Stimulated activated CD8-positive, alpha-beta memory T cell treated with anti-CD3 and anti-CD28 coated beads, Interleukin-15, amount 100 ng/mL, for 4 hours (primary cell): ENCODE measurements at places on chromosomes 11 and 22.

- DNase-seq, result no peak
Measured at GRCh38 chr11:61297746-61298145, 2.6 kb upstream of the VWCE start.

- DNase-seq, result no peak
Measured at GRCh38 chr11:33731723-33732531, 4.3 kb downstream of the CD59 start.

DNA sequence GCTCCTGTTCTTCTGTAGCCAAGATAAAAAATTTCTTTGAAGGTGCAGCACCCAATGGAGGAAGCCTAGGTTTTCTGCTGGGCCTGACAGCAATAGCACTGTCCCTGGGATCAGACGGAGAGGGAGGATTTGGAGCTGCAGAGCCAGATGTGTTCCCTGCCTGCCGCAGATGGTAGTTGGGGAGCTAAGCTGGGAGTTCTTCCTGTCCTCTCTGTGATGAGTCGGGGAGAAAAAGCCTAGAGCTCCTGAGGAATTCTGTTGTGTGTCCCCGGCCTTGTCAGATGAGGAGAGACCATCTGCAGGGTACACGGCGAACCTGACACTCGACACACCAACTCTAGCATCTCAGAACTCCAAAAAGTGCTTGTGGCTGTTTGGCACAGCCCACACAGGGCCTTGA is 103.8 kb upstream of the CRYBB3 start:
- DNase-seq, result no peak

DNA sequence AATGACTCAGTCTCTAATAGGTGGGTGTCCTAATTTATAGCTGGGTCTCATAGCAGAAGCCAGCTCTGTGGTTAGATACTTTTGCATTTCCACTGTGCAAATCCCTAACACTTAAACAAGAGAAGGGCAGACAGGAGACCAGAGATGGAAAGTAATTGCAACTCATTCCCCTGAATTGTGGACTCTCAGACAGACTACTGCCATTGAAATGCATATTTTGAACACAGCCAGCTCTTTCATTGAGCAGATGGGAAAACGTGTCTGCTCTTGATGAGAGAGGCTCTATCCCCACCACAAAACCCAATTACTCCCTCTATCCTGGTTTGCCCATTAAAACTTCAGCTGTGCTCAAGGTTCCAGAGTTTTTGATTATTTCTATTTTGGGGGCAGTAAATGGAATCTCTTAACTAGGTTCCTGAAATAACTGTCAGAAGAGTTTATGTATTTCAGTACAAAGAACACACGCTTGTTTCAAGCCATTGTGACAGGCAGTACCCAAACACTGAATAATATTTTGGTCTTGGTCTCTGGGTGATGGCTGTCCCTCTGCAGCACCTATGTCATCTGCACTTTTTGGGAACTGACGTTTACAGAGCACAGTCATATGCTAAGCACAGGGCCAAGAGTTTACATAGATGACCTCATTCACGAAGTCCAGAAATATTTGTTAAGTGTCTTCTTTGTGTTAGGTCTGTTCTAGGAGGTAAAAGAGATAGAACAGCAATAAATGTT is 41.7 kb downstream of the FAM227A start:
- no peak for DNase-seq

DNA sequence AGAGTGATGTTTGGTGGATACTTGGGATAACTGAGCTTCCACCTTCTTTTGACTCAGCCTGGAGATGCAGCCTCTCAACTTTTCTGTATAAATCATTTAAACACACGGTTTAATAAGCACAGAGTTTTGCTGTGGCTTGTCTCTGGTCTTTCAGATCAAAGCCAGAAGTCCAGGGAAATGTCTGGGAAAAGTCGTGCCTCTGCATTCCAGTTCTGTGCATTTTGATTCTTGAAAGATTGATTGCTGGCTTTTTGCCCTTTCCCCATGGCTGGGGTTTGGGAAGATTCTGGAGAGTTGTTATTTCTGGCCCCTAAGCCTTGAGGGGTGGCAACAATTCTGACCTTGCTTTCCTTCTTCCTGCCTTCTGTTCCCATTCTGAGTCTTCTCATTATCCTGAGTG is 154.1 kb downstream of the COMMD9 start:
- no peak for DNase-seq

GRCh38 chr11:111465400-111465799 is 46.8 kb downstream of the BTG4 start:
- no peak for DNase-seq

DNA sequence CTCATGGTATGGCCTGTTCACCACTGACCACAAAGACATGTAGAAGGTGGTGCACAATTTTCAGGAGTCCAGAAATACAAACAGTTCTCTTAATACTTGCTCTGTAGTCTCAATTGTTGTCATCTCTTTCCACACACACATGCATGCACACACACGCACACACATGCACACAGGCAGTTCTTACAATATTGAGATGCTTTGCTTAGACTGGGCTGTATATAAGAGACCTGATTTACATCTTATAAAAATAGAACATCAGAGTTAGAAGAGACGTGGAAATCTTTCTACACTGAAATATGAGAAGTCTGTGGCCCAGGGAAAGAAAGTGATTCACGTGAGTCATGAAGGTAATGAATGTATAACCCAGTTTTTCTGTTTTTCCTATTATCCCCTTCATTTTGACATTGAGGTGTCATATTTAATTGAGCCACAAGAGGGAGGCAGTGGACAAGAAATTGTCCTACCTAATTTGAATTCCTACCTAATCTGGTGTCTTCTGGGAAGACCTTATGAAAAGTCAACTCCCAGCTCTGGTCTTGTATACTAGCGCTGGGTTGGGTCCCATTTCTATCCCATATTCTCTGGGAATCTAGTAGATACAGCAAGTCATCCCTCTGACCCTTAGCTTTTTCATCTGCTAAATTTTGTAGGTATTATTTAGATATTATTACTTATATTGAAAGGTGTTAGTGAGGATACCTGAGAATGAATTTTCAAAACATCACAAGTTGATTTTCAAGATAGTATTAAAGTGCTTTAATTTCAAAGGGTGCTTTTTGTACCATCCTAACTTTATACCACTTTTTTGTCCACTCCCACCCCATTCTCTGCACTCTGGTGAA is 14.9 kb upstream of the MS4A4A start:
- DNase-seq, result no peak

DNA sequence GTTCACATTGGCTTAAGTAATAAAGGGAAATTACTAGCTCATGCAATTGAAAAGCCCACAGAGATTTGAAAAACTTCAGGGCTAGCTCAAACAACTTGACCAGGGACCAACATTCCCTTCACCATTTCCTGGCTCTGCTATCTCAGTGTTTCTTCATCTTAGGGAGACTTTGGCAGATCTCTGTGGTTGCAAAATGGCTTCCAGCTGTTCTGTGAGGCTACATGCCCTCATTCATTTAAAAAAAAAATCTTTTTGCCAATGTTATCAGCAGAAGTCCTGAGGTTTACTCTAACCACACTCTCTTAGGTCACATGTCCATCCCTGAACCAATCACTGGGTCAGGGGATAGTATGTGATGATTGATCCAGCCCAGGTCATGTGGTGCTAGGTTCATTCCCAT is 13.9 kb upstream of the RASSF10 start:
- DNase-seq, result no peak

GRCh38 chr11:91243051-91243450 is 981.6 kb upstream of the FAT3 start:
- DNase-seq, result no peak

- no peak for DNase-seq
Measured at GRCh38 chr11:92929246-92929645, 40.2 kb upstream of the MTNR1B start.

DNA sequence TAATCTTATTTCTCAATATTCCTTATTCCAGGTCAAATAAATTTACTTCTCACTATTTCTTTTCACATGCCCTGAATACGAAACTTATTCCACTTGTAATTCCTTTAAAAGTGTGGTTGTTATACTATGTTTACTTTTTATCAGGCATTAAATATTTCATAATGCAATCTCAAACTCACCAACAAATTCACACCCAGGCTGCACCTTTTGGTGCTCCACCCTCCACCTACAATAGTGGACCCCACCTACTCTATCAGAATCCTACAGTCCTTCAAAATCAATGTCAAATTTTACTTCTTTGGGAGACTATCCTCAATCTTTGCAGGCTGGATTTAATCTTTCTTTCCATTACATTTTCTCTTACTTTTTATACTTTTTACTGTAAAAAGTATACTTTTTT is 65.9 kb upstream of the MTMR2 start:
- no peak for DNase-seq

- no peak for DNase-seq
Measured at GRCh38 chr22:42785706-42786499, 65.2 kb upstream of the A4GALT start.

DNA sequence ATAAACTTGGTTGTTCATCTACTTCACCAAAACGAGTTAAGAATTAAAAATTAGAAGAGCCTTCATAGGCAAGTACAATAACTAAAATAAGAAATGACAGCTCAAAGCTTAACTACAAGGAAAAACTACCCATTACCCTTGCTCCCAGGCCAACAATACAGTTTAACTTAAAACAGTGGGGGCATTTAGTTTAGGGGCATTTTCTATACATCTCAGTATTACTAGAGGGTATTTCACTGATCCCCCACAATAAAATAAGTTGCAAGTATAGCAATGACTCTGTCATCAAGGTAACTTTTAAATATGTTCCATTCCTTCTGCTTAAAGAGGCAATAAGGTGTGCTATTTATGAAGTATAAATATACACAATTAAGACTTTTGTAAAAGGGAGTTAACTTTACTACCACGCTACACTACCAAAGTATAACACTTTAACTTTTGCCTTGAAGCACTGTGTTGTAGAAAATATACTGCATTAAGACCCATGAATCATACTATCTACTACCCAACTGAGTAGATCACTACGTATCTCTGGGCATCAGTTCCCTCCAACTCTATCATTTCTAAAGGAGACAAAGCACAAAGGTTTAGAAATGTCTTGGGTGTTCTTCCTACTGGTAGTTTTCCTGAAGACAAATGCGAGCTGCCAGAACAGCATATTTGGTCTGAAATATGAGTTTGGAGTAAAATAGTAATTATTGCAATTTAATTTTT is 29.8 kb downstream of the CHORDC1 start:
- no peak for DNase-seq

DNA sequence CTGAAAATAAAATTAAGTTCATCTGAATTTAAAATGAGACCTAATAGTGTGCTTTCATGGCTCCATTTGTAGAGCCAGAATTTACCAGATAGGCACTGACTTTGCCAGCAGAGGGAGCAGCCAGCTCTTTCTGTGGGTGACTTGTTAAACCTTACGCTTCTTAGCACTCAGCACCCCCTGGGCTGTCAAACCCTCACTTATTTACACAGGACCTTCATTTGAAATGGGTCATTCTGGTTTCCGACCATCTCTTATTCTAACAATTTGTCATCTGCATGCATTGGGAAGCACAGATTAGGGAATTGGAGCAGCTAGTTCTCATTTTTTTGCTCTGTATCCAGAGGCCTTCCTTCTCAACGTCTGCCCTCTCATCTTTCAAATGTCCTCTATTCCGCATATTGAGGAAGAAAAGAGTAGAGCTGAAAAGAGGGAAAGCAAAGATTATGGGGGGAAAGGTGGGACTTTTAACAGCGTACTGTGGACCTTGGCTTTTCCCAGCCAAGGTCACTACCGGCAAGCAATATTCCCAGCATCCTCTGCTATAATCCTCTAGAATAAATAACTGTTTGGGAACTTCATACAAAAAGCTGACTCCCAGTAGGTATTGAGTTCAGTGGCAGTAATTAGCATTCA is 3.1 kb downstream of the ASRGL1 start:
- DNase-seq, result no peak

DNA sequence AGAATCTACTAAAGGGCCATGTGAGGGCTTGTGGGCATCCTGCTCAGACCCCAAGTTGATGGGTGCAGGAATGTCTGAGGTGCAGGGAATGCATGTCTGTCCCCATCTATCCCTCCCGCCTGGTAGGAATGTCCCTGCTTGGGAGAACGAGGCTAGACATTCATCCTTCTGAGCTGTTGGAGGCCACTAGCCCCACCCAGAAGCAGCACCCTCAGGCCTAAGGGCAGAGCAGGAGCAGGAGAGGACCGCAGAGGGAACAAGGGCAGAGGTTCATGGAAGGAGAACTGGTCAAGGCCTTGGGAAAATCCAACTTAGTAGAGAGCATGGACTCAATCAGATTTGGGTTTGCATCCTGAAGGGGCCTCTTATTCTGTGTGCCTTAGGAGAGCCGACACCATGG is 22.1 kb upstream of the LMO1 start:
- no peak for DNase-seq

GRCh38 chr22:49903322-49904039 is 14.8 kb downstream of the ALG12 start:
- DNase-seq, result no peak

DNA sequence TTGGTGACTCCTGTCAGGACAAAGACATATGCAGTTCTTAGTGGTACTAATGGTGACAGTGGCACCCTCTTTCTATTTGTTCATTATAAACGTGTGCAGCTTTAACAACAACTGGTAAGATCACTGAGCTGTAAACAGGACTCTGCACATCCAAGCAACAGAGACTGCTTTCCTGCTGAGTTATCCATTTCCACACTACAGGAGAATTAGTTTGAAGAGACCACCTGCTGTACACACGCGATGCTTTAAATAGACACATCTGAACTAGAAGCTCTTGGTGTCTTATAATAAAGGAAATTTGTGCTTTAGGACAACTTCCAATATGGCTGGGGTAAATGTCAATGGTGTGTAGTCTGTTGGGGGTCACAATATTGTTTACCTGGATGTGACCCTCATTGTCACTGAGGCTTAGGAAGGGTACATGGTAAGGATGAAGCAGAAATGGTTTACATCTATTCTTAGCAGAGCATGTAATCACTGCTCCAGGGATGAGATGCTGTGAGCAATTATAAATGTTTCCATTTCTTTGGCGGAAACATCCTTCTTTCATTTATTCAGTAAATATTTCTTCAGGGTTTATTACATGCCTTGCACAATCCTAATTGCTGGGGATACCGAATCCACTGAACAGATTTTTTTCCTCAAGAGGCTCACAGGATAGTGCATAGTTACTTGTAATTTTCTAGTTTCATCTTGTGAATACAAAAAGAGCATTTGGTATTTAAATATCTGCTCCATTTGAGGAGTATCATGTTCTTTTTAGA is 354.0 kb upstream of the CCDC90B start:
- DNase-seq, result no peak

GRCh38 chr11:130916910-130917309 is 631 bp upstream of the SNX19 start:
- no peak for DNase-seq

GRCh38 chr11:71999362-71999761 is 653 bp downstream of the IL18BP start:
- no peak for DNase-seq

DNA sequence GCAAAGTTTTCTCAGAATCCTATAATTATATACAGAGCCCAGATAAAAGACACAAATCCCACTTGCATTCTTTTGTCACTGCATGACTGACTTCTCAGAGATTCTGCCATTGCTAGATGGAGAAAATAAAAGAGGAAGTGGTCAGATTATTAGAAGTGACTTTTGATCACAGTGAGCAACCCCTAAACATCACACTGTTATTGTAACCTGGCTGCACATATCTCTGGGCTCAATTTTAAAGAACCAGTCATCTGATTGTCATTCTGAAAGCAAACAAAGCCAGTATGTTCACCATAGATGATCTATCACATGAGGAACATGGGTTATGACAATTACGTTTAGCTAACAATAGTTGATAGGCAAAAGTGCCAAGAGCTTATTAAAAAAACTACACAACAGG is 47.8 kb downstream of the COPB1 start:
- no peak for DNase-seq
